HFF-Myc (cell line): ENCODE measurements at places on chromosomes 1 and 21.
A peak's percentile ranks its signal among the peaks of the same experiment; 100 is the strongest.

- no peak for DNase-seq
Measured at GRCh38 chr1:109849655-109850054, 61.0 kb upstream of the CSF1 start.

GRCh38 chr1:235659186-235659771 is 9.7 kb upstream of the GNG4 start:
- DNase-seq: no peak

DNA sequence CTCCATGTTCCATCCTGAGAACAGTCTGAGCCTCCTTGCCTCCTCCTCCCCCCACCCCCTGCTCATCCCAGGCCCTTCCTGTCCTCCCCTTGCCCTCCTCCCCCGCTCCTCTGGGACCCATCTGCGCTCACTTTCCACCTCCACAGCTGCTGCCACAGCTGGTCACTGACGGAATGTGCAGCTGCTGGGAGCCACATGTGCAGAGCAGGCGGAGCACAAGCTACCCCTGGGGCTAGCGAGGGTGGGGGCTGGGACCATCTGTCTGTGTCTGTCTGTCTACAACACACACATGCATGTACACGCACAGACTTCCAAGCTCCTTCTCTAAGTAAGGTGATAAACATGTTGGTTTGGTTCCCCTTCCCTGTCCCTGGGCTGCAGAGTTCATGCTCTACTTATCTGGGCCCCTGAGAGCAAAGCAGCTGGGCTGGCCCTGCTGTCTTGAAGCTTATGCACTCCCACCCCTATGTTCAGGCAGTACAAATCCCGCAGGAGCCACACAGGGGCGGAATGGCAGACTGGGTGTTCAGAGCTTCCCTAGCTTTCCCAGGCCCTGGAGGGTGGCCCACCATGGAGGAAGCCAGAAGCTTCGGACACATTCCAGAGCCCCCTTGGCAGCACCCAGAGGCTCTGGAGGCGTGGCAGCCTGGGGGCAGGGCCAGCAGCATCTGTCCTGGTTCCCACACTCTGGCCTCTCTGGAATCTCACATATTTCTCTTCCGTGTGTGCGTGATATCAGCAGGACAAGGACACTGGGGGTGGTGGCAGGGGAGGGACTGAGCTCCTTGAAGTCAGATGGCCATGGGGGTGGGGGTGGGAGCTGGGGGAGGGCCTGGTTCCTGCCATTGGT is 7.0 kb upstream of the HEYL start:
- peak; percentile 87 for DNase-seq

DNA sequence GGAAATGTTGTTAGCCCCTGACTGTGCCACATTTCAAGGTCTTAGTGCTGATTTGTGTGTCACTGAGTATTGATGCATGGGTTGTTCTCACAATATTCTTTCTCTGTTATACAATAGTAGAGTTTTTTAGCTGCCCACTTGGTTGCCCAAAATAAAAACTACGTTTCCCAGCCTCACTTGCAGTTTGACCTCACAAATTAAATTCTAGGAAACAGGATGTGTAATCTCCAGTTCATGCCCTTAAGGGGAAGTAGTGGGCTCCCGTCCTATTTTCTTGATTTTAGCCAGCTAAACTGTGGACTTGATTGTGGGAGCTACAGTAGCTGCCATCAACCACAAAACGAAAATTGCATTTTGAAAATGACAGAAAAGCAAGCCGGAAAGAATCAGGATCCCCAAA is 27.3 kb upstream of the LAMC1 start:
- DNase-seq: no peak

GRCh38 chr1:221468546-221468945 is 273.3 kb downstream of the DUSP10 start:
- DNase-seq: no peak

GRCh38 chr1:45573231-45573804 is 10.5 kb upstream of the NASP start:
- no peak for DNase-seq

GRCh38 chr21:41678016-41678923 is 88.6 kb downstream of the RIPK4 start:
- DNase-seq: no peak

GRCh38 chr21:45550522-45551210 is 8.4 kb upstream of the SLC19A1 start:
- no peak for DNase-seq

DNA sequence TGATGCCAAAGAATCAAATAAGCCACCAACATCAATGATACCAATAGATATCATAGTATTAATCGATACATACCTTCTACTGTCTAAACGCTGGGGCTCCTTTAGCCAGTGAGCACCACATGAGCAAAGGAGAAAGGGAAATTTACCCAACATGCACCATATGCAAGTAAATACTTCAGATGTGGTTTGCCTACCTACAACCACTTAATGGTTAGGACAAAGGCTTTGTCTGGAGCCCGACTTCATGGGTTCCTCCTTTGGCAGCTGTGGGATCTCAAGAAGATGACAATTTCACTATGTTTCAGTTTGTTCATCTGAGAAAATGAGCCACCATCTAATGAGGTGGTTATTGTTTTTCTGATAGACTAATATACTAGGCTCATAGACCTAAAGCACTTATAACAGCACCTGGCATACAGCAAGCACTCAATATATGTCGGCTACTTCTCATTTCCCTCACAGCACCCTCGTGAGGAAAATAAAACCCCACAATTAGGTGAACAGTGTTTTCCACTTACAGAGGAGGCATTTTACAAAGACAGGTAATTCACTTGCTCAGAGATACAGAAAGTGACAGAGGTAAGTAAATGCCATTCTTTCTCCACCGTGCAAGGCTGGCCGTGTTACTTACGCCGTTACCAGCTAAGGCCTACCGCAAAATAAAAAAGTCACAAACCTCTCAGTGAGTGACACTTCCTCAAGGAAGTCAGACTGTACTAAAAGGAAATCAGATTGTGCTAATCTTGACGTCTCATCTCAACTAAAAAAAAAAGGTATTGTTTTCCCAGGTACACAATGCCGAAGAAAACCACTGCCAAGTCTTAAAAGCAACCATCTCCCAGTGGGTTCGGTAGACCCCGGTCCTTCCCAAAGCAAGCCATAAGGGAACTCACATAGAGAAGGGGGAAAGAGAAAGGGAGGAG is 1.6 kb downstream of the TTC13 start:
- no peak for DNase-seq

DNA sequence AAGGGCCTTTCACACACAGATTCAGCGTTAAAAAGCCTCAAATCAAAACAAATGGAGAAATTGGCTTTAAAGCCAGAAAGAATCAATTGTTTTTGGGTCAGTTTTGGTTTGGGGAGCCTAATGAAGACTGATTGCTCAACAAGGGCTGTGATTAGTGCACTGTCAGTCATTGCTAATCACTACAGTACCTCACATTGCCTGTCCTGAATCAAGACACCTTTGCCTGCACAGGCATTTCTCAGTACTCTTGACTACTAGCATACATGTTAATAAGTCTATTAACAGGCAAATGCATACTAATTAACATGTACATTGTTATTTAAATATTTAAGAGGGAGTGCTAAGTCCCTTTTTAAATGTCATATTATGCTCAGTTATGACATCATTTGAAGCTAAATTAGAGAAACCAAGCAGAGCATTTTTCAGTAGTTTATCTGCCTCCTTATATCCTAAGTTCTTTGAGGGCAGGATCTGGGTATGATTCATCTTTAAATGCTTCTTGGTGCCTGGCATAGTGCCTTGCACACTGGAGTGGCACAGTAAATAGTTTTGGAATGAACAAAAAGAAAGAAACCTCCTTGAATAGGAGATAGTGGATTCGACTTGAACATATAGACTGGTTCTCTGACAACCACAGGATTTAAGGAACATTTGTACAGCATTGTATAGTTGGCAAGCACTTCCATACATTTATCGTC is 25.8 kb upstream of the CCN1 start:
- no peak for DNase-seq

GRCh38 chr1:25586181-25586588 is 30.4 kb upstream of the MAN1C1 start:
- DNase-seq: no peak

DNA sequence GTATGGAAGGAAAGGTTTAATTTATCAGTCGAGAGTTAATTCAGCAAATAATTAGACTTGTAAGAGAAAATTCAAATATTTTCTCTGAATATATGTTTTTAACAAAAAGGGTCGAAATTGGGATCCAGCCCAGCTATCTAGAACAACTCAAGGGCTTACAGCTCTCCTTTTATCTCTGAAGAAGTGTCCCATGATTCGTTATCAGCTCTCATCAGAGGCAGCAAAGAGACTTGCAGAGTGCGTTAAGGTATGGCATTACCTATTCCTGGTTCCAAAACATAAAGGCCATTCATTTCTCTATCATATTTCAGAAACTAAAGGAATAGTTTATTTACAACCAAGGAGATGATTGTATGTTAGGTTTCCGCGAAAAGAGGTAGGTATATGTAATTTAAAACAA is 9.4 kb downstream of the VPS45 start:
- DNase-seq: no peak

GRCh38 chr1:224433701-224434672 is 610 bp downstream of the WDR26 start:
- DNase-seq: no peak

GRCh38 chr1:151832318-151832980 is 847 bp upstream of the RORC start:
- DNase-seq: no peak

DNA sequence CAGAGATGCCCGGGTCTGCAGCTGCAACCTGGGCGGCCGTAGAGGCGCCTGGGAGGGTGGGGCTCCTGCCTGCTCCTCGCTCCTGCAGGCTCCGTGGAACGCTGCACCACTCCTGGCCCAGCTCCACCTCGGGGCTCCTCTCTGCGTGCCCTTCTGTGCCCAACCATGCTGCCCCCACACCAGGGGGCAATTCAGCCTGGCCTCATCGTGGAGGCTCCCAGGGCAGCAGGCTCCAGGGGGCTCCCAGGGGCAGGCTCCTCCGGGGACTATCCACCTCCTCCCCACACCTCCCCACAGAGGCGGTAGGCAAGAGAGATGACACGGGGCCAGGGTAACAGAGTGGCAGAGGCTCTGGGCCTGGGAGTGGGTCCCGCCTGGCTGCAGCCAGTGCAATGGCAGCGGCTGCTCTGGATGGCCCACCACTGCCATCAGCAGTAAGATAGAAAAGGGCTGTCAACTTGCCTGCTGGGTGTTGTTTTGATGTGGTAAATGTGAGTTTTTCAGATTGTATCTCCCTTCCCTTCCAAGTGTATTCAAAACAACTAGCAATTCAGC is 22.4 kb upstream of the LRRC8C start:
- no peak for DNase-seq

DNA sequence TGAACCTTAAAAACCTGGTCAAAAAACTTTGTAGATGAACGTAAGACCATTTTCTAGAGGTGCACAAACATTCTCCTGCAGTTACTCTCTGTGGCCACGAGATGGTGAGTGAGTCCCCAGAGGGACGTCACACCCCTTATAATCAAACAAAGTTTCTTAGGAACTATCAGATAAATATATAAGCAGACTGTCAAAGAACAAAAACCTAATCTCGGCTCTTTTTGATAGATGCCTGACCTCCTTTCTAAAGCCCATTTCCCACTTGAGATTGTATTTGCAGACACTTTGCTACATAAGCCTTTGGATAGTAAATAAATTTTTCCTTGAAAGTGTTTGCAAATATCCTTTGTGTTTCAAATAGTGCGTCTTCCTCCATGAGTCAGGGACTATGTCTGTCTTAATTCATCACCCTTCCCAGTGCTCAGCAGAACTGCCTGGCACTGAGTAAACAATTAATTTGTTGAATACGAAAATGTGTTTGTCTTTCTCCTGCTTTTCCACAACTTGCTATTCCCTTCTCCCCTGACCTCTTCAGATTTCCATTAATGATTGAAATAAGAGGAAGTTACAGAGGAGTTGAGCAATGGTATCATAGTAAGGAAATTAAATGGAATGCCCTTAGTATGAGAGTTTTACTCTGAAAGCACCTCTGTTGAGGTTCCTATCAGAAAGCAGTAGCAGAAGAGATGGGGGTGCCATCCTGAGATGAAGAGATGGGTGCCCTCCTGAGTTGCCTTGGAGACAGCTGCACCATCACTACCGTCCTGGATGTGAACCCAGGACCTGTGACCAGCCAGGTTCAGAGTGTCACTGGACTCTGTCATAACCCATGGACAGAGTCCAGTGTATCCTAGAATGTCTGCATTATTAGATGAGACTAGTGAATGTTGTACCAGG is 57.8 kb upstream of the RAVER2 start:
- DNase-seq: no peak

- DNase-seq: no peak
Measured at GRCh38 chr1:47507881-47508701, 70.2 kb downstream of the FOXD2 start.

- peak; percentile 50 for DNase-seq
Measured at GRCh38 chr1:155938220-155938627, 3.2 kb upstream of the RXFP4 start.

DNA sequence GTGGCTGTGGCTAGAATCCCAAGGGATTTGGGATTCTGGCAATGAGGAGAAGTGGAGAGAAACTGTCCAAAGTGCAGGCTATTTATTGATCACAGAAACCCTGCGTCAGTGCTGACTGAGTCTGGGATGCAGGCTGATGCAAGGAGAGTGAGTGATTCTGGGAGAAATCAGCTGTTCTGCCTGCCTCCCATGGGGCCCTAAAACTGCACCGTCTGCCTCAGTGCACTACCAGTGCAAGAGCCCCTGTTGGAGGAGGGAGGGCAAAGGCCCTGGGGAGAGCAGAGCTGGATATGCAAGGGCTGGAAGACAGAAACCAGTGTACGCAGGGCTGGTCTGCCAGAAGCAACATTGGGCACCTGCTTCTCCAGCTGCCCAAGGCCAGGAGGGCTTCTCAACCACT is 42.6 kb downstream of the C1orf198 start:
- no peak for DNase-seq
